ENCODE measurements at places on chromosomes 12 and 14.

- no peak for DNase-seq
Observed at GRCh38 chr12:111664499-111664898, 21.3 kb downstream of the BRAP start.

- DNase-seq = no peak
Observed at GRCh38 chr12:46452061-46452615, 79.6 kb upstream of the SLC38A2 start.

GRCh38 chr14:89540009-89540829 is 123.2 kb upstream of the FOXN3 start:
- no peak for DNase-seq

- no peak for DNase-seq
Observed at GRCh38 chr14:91477388-91477787, 32.7 kb downstream of the PPP4R3A start.

- no peak for DNase-seq
Observed at GRCh38 chr12:28331130-28331529, 140.9 kb downstream of the CCDC91 start.

- no peak for DNase-seq
Observed at GRCh38 chr14:88599761-88600439, 37.1 kb downstream of the ZC3H14 start.

DNA sequence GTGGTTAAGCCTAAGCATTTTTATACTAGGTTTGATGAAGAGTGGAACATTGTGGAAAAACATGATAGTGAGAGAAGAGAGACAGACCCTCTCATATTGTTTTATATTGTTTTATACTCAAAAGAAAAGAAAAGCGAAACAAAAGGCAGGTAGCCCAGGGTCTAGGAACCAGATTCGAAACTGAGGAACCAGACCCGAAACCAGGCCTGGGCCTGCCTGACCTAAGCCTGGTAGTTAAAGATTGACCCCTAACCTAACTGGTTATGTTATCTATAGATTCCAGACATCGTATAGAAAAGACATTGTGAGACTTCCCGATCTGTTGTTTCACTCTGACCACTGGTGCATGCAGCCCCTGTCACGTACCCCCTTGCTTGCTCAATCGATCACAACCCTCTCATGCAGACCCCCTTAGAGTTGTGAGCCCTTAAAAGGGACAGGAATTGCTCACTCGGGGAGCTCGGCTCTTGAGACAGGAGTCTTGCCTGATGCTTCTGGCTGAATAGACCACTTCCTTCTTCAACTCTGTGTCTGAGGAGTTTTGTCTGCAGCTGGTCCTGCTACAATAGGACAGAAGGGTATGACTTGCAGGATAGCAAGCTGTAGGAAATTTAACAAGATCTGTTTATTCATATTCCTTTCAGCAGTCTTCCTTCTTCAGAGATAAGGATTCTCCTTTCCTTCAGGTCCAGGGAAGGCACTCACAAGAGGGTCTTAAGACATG is 147.1 kb upstream of the PLEKHA5 start:
- DNase-seq = no peak

DNA sequence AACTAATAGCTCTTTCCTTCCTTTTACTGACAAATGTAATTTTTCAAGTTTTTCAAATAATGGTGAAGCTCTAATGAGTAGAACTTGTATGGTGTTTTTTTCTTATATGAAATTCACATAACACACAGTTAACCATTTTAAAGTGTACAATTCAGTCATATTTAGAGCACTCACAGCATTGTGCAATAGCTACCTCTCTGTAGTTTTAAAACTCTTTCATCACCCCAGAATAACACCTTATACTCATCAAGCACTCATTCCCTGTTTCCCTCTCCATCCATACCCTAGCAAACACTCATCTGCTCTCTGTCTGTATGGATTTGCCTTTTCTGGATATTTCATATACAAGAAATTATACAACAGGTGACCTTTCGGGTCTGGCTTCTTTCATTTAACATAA is 207.9 kb upstream of the SLC38A2 start:
- no peak for DNase-seq

DNA sequence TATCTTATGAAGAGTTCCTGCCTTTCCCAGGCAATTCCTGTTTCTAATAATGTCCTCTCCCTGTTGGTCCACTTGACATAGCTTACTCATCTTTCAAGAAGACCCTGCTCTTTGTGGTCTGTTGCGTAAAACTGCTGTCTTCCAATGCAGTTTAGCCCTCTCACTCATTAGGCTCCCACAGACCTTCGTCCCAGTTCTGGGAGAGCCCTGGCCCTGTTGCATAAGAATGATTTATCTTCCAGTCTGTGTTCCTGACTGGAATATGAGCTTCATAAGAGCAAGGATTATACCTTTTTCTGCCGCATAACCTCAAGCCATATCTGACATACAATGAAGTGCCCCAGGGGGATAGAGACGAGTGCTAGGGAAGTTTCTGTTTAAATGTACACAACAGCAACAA is 365.9 kb upstream of the NOVA1 start:
- DNase-seq = no peak

GRCh38 chr12:52895726-52896189 is 9.1 kb downstream of the KRT8 start:
- DNase-seq = no peak

DNA sequence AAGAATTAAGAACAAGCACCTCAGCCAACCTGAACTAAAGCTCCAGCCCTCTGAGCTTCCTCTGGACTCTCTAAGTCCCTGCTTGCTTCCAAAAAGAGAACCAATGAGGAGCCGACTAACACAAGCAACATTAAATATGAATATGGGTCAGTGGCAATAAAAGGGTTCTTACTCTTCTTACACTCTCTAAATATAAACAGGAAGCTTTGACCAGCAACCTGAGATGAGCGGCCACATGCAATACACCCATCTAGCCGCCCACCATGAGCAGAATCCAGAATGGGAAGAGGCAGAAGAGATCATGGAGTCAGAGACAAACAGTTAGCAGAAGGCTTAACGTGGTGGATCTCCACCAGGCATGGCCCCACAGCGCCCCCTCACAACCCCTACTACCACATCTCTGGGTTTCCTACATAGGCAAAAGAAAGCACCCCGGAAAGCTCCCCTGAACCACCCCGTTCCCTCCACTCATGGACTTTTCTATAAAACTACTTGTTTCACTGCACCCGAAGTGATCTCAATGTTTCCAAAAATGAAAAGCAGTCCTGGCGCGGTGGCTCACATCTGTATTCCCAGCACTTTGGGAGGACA is 59.4 kb downstream of the TTC7B start:
- no peak for DNase-seq

Measured in tibial artery (tissue), 4 donors.